ENCODE measurements at places on chromosomes 5 and 9.

GRCh38 chr5:157324237-157324636 is 58.3 kb downstream of the CYFIP2 start:
- H3K4me1 ChIP-seq, result no peaks in the 10 kb centered on the region
- no peak overlapping the region for H3K4me3 ChIP-seq
- no peak for DNase-seq
- no peak overlapping the region for H3K27ac ChIP-seq
- peaks cover 76% of the 10 kb centered on the region for H3K36me3 ChIP-seq

DNA sequence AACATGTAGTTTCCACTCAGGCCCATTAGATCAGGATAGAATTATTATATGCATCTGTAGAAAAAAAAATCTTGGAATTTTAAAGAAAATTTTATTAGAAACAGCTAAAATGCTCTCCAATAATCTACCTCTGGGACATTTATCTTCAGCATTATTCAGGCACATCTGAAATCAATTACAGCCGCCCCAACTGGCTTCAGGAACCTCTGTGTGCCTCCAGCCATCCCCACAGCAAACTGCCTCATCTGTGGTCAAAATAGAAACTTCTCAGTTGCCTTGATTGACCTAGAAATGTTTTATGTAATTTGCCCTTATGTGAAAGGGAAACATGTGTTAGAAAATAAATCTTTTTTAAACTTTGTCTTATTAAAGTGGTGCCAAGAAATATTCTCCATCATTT is 120.1 kb upstream of the LPAR1 start:
- H3K36me3 ChIP-seq, result no peaks in the 10 kb centered on the region
- H3K4me3 ChIP-seq, result no peak overlapping the region
- DNase-seq, result no peak
- no peak overlapping the region for H3K27ac ChIP-seq
- no peaks in the 10 kb centered on the region for H3K27me3 ChIP-seq

DNA sequence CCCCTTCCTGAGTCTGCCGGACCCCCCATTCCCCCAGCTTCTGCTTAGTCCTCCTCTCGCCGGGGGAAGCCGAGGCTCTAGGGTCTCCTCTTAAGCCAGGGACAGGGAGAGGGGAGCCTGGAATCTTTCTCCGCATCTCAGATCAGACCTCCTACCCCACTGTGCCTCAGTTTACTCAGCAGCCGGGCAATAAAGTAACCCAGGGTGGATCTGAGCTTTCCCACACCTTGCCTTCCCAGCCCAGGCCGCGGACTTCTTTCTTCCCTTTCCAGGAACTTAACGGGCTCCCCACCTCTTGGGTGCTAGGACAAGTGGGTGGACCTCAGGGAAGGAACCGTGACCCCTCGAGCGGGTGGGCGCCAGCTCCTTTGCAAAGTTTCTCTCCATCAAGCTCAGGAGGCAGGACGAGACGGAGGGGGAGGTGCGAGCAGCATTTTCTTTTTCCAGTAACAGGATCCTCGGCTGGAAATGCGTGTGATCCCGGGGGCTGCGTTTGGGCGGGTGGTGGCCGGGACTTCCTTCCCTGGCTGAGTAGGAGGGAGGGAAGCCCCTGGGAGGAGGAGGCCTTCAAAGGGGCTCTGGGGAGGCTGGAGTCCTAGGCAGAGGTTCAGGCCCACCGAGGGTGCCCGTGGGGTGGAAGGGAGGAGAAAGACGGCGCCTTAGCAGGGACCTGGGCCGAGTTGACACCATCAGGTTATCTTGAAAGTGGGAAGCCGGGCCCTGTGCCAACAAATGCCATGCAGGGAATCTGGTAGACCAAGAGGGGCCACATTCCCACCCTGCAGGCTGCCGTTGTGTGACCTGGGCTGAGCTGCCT is 795 bp downstream of the DAB2IP start:
- no peak overlapping the region for H3K4me3 ChIP-seq
- H3K36me3 ChIP-seq, result no peaks in the 10 kb centered on the region
- peaks cover 11% of the 10 kb centered on the region for H3K4me1 ChIP-seq
- H3K27me3 ChIP-seq, result peaks cover 36% of the 10 kb centered on the region
- DNase-seq, result no peak

DNA sequence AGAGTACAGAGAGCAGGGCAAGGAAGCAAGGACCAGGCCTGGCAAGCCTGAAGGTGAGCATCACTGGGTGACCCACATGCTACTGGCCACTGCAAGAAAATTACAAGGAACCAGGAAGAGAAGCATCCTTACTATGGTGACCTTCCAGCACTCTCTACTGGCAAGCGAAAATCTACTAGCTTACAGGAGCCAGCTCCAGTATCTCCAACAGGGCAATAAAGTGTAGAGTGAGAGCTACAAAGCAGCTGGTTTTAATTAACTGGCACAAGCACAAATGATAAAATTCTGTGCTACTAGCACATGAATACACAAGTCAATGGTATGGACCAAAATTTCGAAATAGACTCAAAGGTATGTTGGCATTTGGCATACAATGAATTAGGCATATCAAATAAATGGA is 113.3 kb upstream of the CAST start:
- H3K27ac ChIP-seq, result no peak overlapping the region
- no peaks in the 10 kb centered on the region for H3K36me3 ChIP-seq
- H3K27me3 ChIP-seq, result no peaks in the 10 kb centered on the region
- no peak for DNase-seq

GRCh38 chr9:125633116-125633745 is 73.8 kb downstream of the MAPKAP1 start:
- no peak for DNase-seq
- peaks cover 8% of the 10 kb centered on the region for H3K4me1 ChIP-seq
- no peaks in the 10 kb centered on the region for H3K27me3 ChIP-seq

- peaks cover 9% of the 10 kb centered on the region for H3K27me3 ChIP-seq
- H3K27ac ChIP-seq, result no peak overlapping the region
- H3K36me3 ChIP-seq, result no peaks in the 10 kb centered on the region
- DNase-seq, result no peak
- no peak overlapping the region for H3K4me3 ChIP-seq
- no peaks in the 10 kb centered on the region for H3K4me1 ChIP-seq
Measured at GRCh38 chr5:176868731-176869130, 30.4 kb downstream of the HK3 start.
